ENCODE measurements at places on chromosomes 3 and 15. TPM values are rescaled to one million over a fixed set of nuclear protein-coding genes. Genes with fewer than 3 reads are reported as not detected.

The ZNF80 gene
- not detected for total RNA-seq

The ALPK3 gene
- 0.89 TPM for total RNA-seq

The UROC1 gene
- not detected for total RNA-seq

The OR5K2 gene
- total RNA-seq, result not detected

The LPP gene
- total RNA-seq, result 72.8 TPM

The HGD gene
- total RNA-seq, result not detected

The CCR5 gene
- total RNA-seq, result 1.3 TPM

The GPR171 gene
- total RNA-seq, result 1.3 TPM

The PRR20G gene
- total RNA-seq, result not detected

The PTH1R gene
- total RNA-seq, result 2.2 TPM

The FES gene
- 18.7 TPM for total RNA-seq

The GRM7 gene
- not detected for total RNA-seq

The LRRC34 gene
- 0.86 TPM for total RNA-seq

The MKRN3 gene
- total RNA-seq, result 0.55 TPM

The RAD51 gene
- 0.73 TPM for total RNA-seq

The IL17RE gene
- 64.8 TPM for total RNA-seq

The SH2D7 gene
- total RNA-seq, result not detected

The EMC7 gene
- total RNA-seq, result 26.3 TPM

The OGG1 gene
- total RNA-seq, result 23.8 TPM

The ZNF710 gene
- 26.5 TPM for total RNA-seq

The CNTN3 gene
- 0.72 TPM for total RNA-seq

The ADPRH gene
- total RNA-seq, result 2.1 TPM
